Occipital lobe (tissue), 3 donors: ENCODE measurements at places on chromosomes 5 and 9. TPM values are rescaled to one million over a fixed set of nuclear protein-coding genes. Genes with fewer than 3 reads are reported as not detected.

The HCN1 gene
- total RNA-seq: 33.8 TPM

The CCNH gene
- 184 TPM for total RNA-seq

DNA sequence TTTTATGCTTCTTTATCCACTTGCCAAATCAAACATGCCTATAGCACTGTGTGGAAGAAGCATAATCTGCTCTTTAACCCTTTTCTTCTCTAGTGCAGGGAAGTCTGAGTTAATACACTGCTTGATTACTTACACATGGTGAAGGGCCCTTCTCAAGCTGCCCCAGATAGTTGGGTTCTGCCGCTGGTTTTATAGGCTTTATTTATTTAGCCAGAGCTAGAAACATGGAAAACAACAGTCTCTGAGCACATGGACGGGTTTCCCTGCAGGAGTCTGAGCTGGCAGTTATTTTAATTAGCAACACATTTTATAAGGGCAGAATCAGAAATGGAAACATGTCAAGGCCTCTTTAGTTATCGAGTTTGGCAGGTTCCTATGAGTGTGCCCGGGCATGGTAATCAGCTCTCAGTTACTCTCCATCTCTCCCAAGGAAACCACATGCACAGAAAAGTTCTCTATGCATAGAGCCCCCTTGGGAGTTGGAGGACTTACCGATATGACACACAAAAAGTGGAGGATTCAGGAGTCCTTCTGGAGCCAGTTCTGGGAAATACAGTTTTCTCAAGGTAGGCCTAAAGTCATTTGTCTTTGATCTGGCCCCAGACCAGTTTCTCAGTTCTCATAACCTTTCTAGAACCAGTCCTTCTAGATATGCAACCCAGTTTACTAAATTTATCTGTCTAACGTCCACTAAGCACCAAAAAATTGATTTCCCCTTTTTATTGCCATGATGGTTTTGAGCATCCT is 564.8 kb downstream of the ACTL7B start:
- DNase-seq: no peak

The OR13F1 gene
- not detected for total RNA-seq

DNA sequence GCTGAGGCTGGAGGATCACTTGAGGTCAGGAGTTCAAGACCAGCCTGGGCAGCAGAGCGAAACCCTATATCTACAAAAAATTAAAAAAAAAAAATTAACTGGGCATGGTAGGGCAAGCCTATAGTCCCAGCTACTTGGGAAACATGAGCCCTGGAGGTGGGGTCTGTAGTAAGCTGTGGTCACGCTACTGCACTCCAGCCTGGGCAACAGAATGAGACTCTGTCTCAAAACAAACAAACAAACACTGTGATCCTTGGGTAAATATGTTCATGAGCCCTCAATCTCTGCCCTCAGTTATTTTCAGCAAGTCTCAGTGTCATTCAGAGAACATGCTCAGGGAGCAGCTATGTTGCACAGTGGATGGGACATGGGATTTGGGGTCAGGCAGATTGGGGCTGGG is 76.2 kb downstream of the PTTG1 start:
- DNase-seq: no peak

- no peak for DNase-seq
These were observed 94.7 kb downstream of the KLHL3 start for GRCh38 chr5:137641148-137641547.

GRCh38 chr5:58273711-58274110 is 186.2 kb downstream of the PLK2 start:
- DNase-seq: no peak

The DNAJC25 gene
- 4.7 TPM for total RNA-seq
